Naive thymus-derived CD4-positive, alpha-beta T cell (primary cell): ENCODE measurements at places on chromosomes 12 and 14. TPM values are rescaled to one million over a fixed set of nuclear protein-coding genes. Genes with fewer than 3 reads are reported as not detected.

CEBPE gene
- 0.60 TPM for polyA plus RNA-seq

AVPR1A gene
- polyA plus RNA-seq: not detected

SCARB1 gene
- polyA plus RNA-seq: 2.6 TPM

DBX2 gene
- polyA plus RNA-seq: not detected

C12orf56 gene
- polyA plus RNA-seq: not detected

EGLN3 gene
- 1.5 TPM for polyA plus RNA-seq

SLC5A8 gene
- polyA plus RNA-seq: not detected

KLRC4 gene
- not detected for polyA plus RNA-seq

ARHGEF40 gene
- polyA plus RNA-seq: not detected
